Spleen (tissue), 13 donors: ENCODE measurements at places on chromosomes 1 and 21.
A peak's percentile ranks its signal among the peaks of the same experiment; 100 is the strongest.

DNA sequence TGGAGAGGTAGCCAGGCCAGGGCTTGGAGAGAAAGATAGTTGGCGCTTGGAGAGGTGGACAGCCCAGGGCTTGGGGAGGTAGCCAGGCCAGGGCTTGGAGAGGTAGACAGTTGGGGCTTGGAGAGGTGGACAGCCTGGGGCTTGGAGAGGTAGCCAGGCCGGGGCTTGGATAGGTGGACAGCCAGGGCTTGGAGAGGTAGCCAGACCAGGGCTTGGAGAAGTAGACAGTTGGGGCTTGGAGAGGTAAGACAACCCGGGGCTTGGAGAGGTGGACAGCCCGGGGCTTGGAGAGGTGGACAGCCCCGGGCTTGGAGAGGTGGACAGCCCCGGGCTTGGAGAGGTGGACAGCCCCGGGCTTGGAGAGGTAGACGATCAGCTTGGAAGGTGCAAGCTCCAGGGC lies 7.7 kb downstream of the LSS start:
- no peak overlapping the region for H3K4me3 ChIP-seq
- no peaks in the 10 kb centered on the region for H3K27me3 ChIP-seq
- no peak overlapping the region for H3K27ac ChIP-seq
- peaks cover 2% of the 10 kb centered on the region for H3K4me1 ChIP-seq
- H3K36me3 ChIP-seq = peaks cover 32% of the 10 kb centered on the region
- DNase-seq = peak; percentile 46

- no peak overlapping the region for H3K4me3 ChIP-seq
- no peaks in the 10 kb centered on the region for H3K36me3 ChIP-seq
- no peak overlapping the region for H3K27ac ChIP-seq
- no peak for DNase-seq
- no peaks in the 10 kb centered on the region for H3K27me3 ChIP-seq
These were observed 29.7 kb upstream of the CDC14A start for GRCh38 chr1:100322436-100323211.

- no peak overlapping the region for H3K27ac ChIP-seq
- H3K4me3 ChIP-seq = no peak overlapping the region
- no peaks in the 10 kb centered on the region for H3K36me3 ChIP-seq
- no peaks in the 10 kb centered on the region for H3K4me1 ChIP-seq
These were observed 334.7 kb upstream of the POU3F1 start for GRCh38 chr1:38381256-38381655.

- H3K4me1 ChIP-seq = peaks cover 93% of the 10 kb centered on the region
- H3K27ac ChIP-seq = no peak overlapping the region
- H3K36me3 ChIP-seq = no peaks in the 10 kb centered on the region
- DNase-seq = no peak
- no peaks in the 10 kb centered on the region for H3K27me3 ChIP-seq
These were observed 19.0 kb downstream of the MAPKAPK2 start for GRCh38 chr1:206703661-206704060.

DNA sequence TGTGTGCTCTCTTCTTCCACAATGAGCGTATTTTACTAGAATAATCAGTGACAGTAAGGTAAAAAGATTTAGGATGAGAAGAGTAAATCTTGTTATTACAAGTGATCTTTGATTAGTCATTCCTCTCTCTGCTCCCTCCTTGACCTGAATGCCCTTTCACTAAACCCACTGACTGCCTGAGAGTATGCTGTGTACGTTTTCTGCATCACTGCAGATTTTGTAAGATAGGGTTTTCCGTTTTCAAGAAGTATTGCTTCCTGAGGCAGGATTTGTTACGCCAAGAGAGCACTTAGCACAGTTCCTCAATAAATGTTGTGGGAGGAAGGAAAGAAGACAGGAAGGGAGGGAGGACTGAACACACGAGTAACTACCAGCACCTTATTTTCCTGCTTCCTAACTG lies 7.7 kb upstream of the LAMB3 start:
- no peaks in the 10 kb centered on the region for H3K27me3 ChIP-seq
- peaks cover 41% of the 10 kb centered on the region for H3K4me1 ChIP-seq
- no peaks in the 10 kb centered on the region for H3K36me3 ChIP-seq
- DNase-seq = no peak

- DNase-seq = no peak
- H3K4me1 ChIP-seq = peaks cover 14% of the 10 kb centered on the region
- H3K4me3 ChIP-seq = no peak overlapping the region
- peak overlapping the region; percentile 50 for H3K27ac ChIP-seq
These were observed 35.5 kb downstream of the CAPN2 start for GRCh38 chr1:223747838-223748335.
